H9 (cell line): ENCODE measurements at places on chromosomes 5 and 9.
A peak's percentile ranks its signal among the peaks of the same experiment; 100 is the strongest.

- no peak for DNase-seq
Observed at GRCh38 chr5:56313596-56313995, 80.5 kb upstream of the ANKRD55 start.

GRCh38 chr9:132806723-132807421 is 71.2 kb downstream of the AK8 start:
- peak; percentile 90 for DNase-seq

GRCh38 chr5:75281716-75282465 is 45.2 kb upstream of the ANKRD31 start:
- no peak for DNase-seq

DNA sequence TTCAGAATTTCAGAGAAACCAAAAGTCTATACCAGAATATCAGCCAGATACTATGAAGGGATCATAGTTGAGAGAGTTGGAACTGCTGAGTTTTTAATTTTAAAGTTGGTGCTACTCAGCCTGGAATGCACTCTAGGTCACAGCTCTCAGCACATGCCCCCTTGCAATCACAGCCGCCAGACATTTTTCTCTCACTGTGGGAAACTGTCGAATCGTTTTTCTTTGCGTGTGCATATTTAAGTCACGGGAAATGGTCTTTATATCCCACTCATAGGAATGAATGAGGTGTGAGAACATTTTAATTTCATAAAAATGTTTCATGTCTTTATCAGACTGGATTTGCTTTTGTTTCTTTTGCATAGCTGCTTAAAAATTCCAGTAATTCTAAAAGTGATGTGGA is 12.2 kb upstream of the SPDL1 start:
- DNase-seq: no peak

- no peak for DNase-seq
Observed at GRCh38 chr9:130846487-130847305, 11.6 kb downstream of the ABL1 start.

DNA sequence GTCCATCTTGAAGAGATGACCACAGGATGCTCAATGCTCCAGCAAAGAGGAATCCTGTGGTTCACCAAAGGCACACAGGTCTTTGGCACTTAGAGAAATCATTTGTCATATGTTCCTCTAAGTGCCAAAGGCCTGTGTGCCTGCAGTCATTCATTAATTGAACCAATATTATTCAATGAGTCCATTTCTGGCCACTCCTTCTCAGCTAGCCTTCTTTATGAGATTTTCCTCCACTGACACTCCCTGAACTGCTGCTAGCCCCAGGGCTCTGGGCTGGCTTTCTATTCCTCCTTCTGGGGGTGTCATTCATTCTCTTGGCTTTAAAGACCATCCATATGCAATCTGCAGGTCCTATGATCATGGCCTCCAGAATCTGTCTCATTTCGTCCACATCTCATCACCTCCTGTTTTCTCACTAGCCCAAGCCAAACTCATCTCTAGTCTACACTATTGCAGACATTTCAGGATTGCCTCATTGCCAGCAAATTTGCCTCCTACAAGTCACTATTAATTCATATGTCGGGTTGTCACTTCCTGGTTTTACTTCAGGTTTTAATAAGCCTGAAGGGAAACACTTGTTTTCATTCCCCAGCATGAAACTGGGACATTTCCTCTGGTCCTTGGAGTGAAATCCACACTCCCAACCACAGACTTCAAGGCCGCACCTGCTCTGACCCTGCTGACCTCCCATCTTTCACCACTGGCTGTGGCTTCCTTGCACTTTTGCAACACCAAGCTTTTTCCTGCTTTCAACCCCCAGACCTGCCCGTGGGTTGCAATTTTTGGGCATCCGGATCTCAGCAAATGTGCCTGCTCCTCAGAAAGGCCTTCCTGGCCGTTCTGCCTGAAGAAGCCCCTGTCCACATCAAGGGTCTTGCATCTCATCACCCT is 35.1 kb downstream of the KCNIP1 start:
- DNase-seq: no peak

GRCh38 chr5:158534203-158534602 is 565.5 kb downstream of the EBF1 start:
- peak; percentile 31 for DNase-seq

DNA sequence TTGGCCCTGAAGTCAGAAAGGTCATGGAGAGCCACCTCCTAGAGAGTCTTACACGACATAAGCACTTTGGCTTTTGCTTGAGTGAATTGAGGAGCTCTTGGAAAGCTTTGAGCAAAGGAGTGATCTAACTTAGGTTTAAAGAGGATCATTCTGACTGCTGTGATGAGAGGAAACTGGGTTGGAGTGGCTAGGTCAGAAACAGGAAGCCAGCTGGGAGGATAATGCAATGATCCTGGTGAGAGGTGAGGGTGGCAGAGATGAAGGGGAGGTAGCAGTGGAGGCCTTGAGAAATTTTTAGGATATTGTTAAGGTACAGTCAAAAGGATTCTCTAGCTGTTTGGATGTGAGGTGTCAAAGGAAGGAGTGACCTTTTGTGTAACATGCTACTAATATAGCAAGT is 32.2 kb upstream of the ROPN1L start:
- no peak for DNase-seq

GRCh38 chr9:87498811-87499360 is 1.2 kb downstream of the DAPK1 start:
- peak; percentile 32 for DNase-seq

DNA sequence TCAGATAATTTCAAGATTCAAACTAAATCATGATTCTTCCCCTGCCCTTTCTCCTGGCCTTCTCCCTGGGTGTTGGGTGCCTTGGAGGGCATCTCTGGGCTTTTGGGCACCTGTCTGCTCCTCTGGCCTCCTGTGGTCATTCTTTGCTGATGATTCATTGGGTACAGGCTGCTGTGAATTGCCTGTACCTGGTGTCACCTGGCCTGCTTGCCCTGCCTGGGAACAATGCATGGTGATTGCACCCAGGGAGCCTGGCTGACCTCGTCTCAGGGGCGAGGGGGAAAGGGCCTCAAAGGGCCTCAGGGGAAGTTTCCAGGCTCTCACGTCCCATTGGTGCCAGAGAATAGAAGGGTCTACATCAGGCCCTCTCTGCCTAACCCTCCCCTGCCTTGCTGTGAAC is 20.1 kb upstream of the CKMT2 start:
- DNase-seq: no peak

DNA sequence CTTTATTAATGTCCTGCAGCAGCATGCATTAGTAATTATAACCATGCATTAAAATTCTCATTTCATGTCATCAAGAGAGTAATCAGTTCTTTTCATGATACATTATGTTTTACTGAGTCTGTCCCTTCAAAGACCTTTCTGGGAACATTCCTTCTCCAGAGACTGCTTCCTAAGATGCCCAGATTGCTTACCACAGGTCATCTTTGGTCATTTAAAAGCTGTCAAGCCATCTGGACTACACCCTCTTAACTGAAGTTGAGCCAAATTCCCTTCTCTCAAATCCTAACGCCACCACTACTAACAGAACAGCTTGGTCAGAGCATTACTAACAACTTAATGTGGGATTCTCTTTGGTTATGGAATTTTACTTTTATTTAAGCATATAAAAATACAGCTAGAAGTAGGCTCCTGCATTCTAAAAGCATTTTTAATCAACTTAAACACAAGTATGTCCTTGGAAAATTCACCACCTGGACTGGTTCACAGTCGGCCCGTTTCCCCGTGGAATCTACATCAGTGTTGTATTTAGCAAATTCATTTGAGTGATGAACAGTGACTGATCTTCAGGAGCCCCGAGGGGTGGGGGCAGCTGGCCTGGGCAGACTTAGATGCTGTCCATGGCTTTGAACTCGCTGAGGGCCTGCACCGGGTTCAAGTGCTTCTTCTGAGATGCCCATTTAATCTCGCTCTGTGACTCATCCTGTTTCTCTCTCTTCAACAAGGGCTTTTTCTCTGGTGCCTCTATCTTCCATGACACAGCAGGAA is 92.8 kb upstream of the CCDC112 start:
- DNase-seq: no peak

DNA sequence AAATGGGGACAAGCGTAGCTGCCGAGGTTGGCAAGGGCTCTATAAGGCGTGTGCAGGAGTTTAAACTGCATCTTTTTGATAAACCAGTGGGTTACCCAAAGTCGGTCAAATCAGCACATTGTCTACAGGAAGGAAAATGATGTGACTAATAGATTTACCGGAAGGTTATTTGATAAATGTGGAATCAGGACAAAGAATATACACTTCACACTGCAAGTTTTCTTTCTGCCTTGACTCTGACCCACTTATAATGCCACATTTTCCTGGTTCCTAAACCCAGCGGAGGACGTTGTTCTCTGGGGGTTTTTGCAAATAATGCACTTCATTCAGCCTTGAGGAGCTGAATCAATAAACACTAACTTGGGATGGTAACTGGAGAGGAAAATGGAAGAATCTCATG is 76.8 kb downstream of the TTLL11 start:
- no peak for DNase-seq

DNA sequence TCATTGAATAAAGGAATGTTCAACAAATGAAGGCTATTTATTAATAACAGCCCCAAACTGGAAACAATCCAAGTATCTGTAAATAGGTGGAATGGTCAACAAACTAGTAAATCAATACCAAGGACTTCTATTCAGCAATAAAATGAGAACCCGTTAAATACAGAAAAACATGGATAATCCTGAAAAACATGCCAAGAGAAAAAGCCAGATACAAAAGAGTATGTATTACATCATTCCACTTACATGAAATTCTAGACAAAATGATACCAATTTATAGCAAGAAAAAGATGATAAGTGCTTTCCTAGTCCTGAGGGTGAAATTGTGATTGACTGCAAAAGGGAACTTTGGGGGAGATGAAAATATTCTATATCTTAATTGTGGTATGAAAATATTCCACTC is 3.1 kb downstream of the PJA2 start:
- DNase-seq: no peak

DNA sequence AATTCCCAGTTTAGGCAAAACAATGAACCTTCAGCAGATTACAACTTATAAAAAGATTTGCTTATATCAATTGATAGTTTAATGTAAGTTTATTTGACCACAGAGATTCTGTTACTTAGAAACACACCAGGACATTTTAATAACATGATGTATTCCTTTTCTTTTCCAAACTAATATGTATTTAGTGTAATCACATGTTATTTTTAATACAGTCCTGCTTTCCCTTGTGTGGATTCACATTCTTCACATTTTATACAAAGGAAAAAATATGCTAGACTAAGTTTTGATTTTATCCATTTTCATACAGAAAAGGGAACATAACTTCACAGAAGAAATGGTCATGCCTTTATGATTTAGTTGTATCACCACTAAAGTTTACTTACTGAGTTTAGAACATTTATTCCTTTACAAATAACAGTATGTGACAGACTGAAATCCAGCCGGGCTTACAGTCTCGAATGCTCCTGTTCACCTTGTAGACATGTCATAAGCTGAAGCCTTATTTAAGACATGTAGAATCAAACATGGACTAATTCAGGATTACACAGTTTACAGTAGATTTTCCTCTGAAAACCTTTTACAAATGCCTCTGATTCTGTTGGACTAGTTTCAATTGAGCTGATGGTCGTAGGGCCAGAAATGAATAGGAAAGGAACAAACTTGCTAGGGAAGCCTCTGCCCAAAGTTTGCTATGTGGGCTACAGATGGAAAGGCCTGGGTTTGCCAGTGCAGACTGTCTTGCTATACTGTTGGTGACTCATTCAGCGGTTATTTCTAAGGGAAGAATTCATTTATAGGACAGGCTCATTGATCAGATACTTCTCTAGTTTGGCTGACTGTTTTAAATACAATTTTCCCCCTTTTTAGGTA is 6.6 kb upstream of the ASPN start:
- DNase-seq: no peak

DNA sequence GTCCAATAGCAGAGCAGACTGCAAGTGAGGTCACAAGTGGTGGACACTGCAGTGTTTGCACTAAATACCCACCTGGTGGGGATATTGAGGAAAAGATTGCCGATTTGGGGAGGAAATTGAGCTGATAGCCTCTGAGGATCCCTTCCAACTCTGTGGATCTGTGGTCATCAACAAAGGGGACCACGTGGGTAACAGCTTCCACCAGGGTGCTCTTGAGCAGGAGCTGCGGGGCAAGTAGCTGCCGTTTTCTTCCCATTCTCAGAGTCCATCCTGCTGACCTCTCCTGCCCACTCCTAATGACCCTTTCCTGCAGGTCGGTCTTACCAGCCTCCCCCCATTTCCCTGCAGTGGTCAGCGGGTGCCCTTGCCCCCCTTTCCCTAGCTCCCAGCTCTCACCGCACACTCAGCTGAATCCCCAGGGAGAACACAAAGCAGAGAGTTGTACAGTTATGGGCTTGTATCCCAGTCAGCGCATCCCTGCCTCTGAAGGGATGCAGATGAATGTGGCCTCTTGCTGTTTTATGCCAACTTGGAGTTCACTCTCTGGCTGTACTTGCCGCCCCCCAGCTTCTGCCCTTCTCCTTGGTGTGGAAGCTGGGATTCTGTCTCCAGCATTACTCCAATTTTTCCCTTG is 18.0 kb downstream of the DAPK1 start:
- no peak for DNase-seq

- no peak for DNase-seq
Observed at GRCh38 chr5:33114361-33114760, 326.4 kb upstream of the TARS1 start.

- DNase-seq: no peak
Observed at GRCh38 chr9:116312221-116312620, 158.6 kb downstream of the PAPPA start.

DNA sequence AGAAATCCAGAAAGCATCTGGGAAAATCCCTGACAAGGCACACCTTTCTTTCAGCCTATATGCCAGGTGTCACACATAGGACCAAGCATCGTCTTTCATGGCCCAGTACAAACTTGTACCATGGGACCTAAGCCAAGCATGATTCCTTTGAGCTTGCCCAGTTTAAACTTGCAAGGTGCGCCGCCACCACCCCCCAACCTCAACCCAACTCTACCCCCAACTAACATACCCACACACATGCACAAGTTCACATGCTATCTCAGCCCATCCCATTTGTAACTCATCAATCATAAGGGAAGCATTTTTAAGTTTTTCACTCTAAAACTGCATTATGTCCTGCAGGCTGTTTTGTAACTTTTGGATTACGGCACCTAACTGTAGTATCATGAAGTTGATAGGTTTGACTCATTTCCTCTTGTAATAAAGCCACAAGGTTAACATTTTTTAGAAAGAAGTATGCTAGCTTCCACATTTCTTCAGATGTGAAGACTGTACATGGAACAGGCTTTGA is 145.9 kb upstream of the FST start:
- no peak for DNase-seq

GRCh38 chr5:55421074-55421529 is 113.3 kb downstream of the MTREX start:
- DNase-seq: no peak

- no peak for DNase-seq
Observed at GRCh38 chr9:2132484-2133082, 117.4 kb downstream of the SMARCA2 start.

- no peak for DNase-seq
Observed at GRCh38 chr5:76821136-76821535, 2.3 kb downstream of the F2RL1 start.

GRCh38 chr5:142474431-142475094 is 149.7 kb upstream of the SPRY4 start:
- no peak for DNase-seq

DNA sequence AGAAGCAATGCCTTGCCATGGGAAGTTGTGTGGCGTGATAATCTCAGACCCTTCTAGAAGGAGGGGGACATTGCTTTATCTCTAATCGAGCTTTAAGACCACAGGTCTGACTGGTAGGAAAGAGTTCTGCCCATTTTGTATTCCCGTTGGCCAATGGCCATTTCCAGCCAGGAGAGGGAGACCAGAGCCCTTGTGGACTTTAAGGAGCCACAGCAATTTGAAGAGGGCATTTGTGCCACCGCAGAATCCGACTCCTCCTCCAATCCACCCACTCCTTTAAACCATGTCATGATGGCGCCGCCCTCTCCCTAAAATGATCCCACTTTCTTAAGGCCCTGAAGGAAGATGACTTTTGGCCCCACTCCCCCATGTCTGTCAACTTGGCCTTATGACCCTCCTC is 560.5 kb upstream of the ADAMTS16 start:
- no peak for DNase-seq
